ENCODE measurements at places on chromosomes 4 and X. TPM values are rescaled to one million over a fixed set of nuclear protein-coding genes. Genes with fewer than 3 reads are reported as not detected.

DNA sequence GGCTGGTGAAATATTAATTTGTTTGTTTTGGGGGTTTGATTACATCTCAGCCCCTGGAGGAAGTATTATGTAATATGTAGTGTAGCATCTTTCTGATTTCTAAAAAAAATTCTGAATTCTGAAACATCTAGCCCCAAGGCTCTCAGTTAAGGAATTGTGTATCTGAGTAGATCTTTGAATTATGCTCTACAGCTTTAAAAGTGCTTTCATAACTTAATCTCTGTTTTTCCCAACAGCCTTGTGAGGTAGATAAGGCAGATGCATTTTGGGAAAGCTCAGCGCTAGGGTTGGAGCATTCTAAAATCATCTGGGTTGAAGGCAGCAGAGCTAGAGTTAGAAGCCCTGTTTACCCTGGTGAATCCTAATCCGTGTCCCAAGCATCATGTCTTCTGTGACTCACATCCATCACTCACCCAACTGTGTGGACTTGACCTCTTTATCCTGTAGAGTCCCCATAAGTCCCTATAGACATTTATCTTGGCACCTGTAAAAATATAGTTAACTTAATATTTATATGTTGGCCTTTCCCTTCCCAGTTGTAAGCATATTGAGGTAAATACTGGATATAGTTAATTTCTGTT lies 49.8 kb downstream of the FNIP2 start:
- DNase-seq = no peak

GRCh38 chrX:7083468-7084396 lies 63.8 kb upstream of the STS start:
- no peak for DNase-seq

DNA sequence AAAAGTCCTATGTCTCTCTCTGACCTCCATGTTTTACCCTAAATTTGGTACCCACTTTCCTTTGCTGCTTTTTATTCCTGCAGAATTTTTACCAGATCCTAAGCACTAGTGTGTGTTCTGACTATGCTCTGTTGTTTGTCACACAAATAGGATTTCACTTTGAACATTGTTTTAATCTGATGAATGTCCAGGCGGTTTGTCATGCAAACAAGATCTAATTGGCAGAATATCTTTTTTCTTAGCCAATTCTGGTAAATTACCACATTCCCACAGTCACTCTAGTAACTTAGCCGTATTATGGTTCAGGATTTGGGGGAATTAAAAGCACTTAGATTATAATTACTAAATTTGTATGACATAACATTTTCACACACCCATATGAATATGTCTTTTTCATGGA lies 557.2 kb upstream of the BOD1L1 start:
- no peak for DNase-seq

GRCh38 chr4:30802622-30803323 lies 82.6 kb downstream of the PCDH7 start:
- no peak for DNase-seq

- no peak for DNase-seq
These were observed 1233.8 kb downstream of the NLGN4X start for GRCh38 chrX:4994855-4995254.

- DNase-seq = no peak
These were observed 1138.8 kb downstream of the ARAP2 start for GRCh38 chr4:35105486-35105885.

DNA sequence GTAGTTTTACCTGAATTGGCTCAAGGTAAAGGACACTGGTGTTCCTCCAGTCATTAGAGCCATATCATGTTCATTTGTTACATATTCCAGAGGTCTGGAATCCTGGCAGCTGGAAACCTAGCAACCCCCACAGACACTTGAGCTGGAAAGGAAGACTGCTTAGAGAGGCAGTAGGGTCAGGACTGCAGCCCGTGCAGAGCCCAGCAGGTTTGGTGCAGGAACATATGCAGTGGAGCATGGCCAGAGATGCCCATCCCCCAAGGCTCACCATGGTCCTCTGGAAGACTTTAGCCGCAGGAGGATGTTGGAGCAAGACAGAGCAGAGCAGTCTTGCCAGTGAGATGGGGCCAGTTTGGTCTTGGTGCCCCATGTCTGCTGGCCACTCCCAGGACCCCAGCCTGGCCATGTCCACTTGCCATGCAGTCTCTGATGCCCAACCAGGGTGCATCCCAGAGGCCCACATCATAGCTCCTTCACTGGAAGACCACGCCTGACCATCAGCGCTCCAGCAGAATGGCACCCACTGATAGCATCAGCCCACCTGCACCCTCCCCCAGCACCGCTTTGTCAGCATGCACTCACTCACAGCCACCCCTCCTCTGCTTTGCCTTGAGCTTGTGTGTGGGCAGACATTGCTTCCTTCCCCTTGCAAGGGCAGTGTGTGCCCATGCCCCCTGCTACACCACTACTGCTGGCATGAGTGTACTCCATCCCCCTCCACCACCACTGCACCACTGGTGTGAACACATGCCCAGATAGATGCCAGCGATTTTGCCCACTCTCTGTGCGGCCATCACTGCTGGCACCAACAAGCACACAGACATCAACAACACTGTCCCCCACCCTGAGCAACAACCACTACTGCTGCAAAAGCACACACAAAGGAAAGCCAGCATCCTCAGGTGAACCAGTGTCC lies 190.3 kb upstream of the SPOCK3 start:
- no peak for DNase-seq

The IL21 gene
- total RNA-seq = not detected

The TMPRSS11B gene
- total RNA-seq = not detected

The FGF5 gene
- total RNA-seq = not detected

The CASP3 gene
- total RNA-seq = 46.8 TPM

Data from neural crest cell (in vitro differentiated cells).